ENCODE measurements at places on chromosomes 2 and 18. TPM values are rescaled to one million over a fixed set of nuclear protein-coding genes. Genes with fewer than 3 reads are reported as not detected.

CYS1 gene
- 1.2 TPM for total RNA-seq

DCDC2C gene
- under 0.01 TPM for total RNA-seq

ITGB6 gene
- 0.85 TPM for total RNA-seq

RAMP1 gene
- not detected for total RNA-seq

KLHL14 gene
- 0.85 TPM for total RNA-seq

VWC2L gene
- not detected for total RNA-seq

DAPL1 gene
- total RNA-seq: not detected

PLCD4 gene
- 4.7 TPM for total RNA-seq

CFAP65 gene
- not detected for total RNA-seq

ADD2 gene
- 13.3 TPM for total RNA-seq

EVX2 gene
- not detected for total RNA-seq

GAREM1 gene
- total RNA-seq: 1.4 TPM

POTEC gene
- total RNA-seq: not detected

ALPI gene
- total RNA-seq: not detected

SP100 gene
- total RNA-seq: 96.4 TPM

NETO1 gene
- total RNA-seq: not detected

SCN3A gene
- 12.0 TPM for total RNA-seq

PLGLB1 gene
- 2.6 TPM for total RNA-seq

IL1B gene
- total RNA-seq: 0.14 TPM

WDR33 gene
- total RNA-seq: 54.9 TPM

SCN1A gene
- under 0.01 TPM for total RNA-seq

ANO7 gene
- total RNA-seq: 1.1 TPM

BOLL gene
- not detected for total RNA-seq

LIMS4 gene
- total RNA-seq: 40.1 TPM

REEP1 gene
- 13.4 TPM for total RNA-seq

INHBB gene
- 8.5 TPM for total RNA-seq

PLEKHH2 gene
- 0.14 TPM for total RNA-seq

AQP12B gene
- total RNA-seq: not detected

CXCR1 gene
- not detected for total RNA-seq

VPS54 gene
- 29.4 TPM for total RNA-seq

PRSS56 gene
- not detected for total RNA-seq

TCF23 gene
- not detected for total RNA-seq

DLX2 gene
- not detected for total RNA-seq

MALT1 gene
- total RNA-seq: 37.1 TPM

FBXO41 gene
- total RNA-seq: 0.34 TPM

COL5A2 gene
- 72.6 TPM for total RNA-seq

NAGK gene
- 46.5 TPM for total RNA-seq

RIT2 gene
- total RNA-seq: not detected

RNF25 gene
- total RNA-seq: 21.1 TPM

CNTNAP5 gene
- total RNA-seq: not detected

KLHL41 gene
- 0.34 TPM for total RNA-seq

SMYD1 gene
- total RNA-seq: not detected

UGT1A3 gene
- not detected for total RNA-seq

TRABD2A gene
- total RNA-seq: 1.4 TPM

ANKRD30B gene
- total RNA-seq: under 0.01 TPM

ASB3 gene
- 30.9 TPM for total RNA-seq

AMER3 gene
- total RNA-seq: not detected

MC4R gene
- not detected for total RNA-seq

HRH4 gene
- total RNA-seq: 0.19 TPM

AGBL5 gene
- total RNA-seq: 19.7 TPM

Data from dermis blood vessel endothelial cell (primary cell).